Fibroblast of pulmonary artery (primary cell): ENCODE measurements at places on chromosomes 4 and X.

GRCh38 chr4:94409962-94410361 lies 41.8 kb upstream of the PDLIM5 start:
- no peak for DNase-seq

DNA sequence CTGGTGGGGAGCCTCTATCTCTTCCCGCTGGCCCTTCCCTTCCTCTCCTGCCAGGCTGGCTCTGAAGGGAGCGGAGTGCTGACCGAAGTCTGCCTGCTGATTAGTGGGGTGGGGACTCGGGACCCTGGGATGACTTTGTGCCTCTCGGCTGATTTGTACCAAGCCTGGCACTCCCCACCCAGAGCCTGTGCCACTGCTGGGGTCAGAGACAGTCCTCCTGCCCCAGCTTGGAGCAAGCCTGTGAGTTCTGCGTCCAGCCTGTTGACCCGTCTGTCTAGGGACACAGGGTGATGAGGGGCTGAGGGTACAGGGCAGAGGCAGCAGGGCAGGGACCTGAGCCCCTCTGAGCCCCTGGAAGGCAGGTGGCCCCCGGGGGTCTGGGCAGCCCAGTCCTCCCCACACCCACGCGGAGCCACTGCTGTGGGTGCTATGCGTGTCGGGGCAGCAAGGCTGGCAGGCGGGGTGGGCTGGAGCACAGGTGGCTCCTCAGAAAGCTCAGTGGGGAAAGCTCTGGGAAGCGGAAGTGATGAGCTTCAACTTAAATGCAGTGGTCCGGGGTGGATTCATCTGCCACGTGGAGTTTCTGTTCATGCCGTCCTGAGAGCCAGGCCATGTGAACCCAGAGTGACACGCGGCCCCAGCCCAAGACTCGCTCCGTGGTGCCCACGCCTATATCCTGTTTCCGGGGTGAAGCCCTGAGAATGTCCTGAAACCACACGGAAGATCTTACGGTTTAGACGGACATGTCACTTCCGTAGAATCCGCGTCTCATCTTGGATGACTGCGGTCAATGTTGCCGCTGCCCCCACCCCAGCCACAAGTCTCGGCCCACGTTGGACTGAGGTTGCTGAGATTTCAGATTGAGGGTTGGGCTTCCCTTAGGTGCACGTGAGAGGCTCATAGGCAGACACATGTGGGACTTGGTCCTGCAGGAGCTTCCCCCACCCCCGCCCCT lies 21.1 kb upstream of the UVSSA start:
- no peak for DNase-seq

DNA sequence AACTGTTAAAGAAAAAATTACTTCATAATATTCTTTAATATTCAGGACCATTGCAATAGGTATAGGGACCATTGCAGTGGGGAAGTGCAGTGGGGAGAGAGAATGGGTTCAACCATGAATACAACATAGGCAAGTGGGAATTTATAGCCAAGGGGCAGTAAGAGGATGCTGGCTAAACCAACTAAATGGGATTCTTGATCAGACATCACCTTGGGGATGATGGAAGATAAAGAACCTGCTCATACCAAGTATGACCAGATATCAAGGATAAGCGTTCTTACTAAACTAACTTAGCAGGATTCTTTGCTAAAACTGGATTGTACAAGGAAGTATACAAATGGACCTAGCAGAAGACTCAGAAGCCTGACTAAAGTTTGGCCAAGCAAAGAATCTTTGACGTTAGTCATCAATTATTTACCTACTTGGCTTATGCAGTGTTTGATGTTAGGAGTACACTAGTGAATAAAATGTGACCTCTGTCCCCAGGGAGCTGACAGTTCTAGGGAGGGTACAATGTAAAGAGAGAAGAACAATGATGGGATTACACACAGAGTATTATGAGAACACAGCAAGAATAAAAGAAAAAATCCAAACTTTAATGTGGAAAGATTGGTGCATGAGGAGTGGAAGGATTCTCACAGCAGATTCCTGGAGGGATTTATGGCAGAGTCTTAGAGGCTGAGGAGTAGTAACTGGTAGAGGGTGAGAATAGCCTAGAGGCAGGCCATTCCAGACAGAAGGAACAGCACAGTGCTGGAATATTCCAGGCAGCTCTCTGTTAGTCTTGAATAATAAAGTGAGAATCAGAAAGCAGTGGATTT lies 54.7 kb upstream of the MYOZ2 start:
- no peak for DNase-seq

GRCh38 chrX:50054147-50054546 lies 131.8 kb downstream of the CLCN5 start:
- DNase-seq = peak; percentile 8

DNA sequence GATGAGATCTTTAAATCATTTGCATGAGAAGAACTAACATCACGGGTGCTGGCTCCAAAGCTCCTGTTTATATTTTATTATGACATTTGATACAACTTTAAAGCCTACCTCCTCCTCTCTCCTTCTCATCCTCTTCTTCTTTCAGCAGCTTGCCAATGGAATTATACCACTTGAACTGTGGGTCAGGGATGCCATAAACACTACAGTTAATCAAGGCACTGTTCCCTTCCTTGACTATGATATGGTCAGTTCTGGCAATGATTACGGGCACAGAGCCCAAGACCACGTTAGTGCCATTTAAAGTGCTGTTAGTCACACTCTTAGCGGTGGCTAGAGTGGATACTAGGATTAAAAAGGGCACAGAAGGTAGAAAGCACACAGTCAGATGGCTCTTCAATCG lies 20.7 kb downstream of the MFAP3L start:
- DNase-seq = no peak

DNA sequence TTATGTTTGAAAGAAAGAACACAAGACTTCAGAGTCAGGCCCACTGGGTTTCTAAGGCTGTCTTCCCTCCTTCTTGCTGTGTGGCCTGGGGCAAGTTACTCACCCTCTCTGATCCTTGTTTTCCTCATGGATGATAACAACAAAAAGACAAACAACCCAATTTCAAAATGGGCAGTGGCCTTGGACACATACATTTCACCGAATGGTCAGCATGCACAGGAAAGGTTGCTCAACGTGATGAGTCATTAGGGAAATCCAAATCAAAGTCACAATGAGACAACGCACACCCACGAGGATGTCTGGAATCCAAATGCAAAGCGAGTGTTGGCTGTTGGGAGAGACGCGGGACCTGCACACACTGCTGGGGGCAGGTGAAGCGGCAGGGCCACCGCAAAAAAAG lies 50.8 kb upstream of the PPP2R2C start:
- DNase-seq = peak; percentile 10

GRCh38 chr4:44674471-44674870 lies 3.7 kb upstream of the GUF1 start:
- DNase-seq = peak; percentile 7

- DNase-seq = peak; percentile 72
Observed at GRCh38 chrX:97563531-97564133, 679.9 kb downstream of the RPA4 start.

GRCh38 chr4:182917182-182918043 lies at the start of gene DCTD:
Gene DCTD (minus strand): TSS chr4:182917386. CDS start chr4:182915568, 1,818 bp downstream.
- peak; percentile 67 for DNase-seq

GRCh38 chr4:182748949-182749348 lies 168.2 kb downstream of the DCTD start:
- no peak for DNase-seq

- DNase-seq = peak; percentile 93
Observed at GRCh38 chr4:143335979-143336780, 496 bp upstream of the GAB1 start.

GRCh38 chr4:145909281-145909715 lies 29.3 kb downstream of the ZNF827 start:
- DNase-seq = peak; percentile 66

DNA sequence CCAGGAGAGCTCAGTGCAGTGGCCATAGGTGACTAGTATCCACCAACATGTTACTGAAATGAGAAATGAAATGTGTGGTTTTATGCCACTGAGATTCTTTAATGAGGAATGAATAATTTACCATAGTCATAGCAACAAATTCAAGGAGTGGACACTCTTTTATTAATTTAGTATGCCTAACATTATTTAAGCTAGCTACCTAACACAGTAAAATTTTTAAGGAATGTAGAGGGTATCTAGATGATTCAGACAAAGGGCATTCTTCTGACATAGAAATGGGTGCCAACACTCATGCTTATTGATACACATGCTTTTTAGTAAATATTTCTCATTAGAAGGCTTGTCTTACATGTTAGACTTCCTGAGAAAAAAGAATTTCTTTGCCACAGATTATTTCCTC lies 33.3 kb upstream of the SULT1B1 start:
- DNase-seq = no peak

- DNase-seq = peak; percentile 46
Observed at GRCh38 chr4:47071901-47072341, 40.6 kb downstream of the GABRB1 start.

GRCh38 chr4:98682719-98683118 lies 24.3 kb upstream of the TSPAN5 start:
- DNase-seq = peak; percentile 50

DNA sequence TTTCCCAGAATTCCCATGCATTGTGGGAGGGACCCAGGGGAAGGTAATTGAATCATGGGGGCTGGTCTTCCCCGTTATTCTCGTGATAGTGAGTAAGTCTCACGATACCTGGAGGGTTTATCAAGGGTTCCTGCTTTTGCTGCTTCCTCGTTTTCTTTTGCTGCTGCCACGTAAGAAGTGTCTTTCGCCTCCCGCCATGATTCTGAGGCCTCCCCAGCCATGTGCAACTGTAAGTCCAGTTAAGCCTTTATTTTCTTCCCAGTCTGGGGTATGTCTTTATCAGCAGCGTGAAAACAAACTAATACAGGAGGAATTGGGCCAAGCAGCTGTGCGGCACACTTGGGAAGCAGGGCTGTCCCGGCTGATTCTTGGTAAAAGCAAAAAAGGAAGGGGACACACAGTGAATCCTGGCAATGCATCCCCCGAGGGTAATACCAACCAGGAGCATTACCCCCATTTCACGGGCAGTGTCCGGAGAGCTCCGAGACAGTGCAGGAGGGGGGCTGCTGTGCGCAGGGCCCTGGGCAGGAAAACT lies 185.7 kb downstream of the AFAP1 start:
- DNase-seq = no peak

DNA sequence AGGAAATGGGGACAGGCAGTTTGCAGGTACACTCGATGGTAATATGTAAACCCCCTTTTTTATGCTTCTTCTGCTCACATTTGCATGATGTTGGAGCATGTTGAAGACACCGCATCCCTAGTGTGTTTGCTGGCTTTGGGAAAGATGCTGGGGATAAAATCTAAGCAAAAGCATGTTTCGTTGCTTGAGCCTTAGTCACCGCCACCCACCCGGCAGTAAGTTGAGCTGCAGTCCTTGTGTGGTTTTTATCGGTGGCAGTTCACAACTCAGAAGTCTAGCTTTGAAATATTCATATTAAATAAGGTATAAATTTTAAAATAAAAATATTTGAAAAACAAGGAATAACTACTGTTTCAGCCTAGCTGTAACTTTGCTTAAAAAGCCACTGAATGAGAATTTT lies 21.7 kb upstream of the MND1 start:
- DNase-seq = no peak

DNA sequence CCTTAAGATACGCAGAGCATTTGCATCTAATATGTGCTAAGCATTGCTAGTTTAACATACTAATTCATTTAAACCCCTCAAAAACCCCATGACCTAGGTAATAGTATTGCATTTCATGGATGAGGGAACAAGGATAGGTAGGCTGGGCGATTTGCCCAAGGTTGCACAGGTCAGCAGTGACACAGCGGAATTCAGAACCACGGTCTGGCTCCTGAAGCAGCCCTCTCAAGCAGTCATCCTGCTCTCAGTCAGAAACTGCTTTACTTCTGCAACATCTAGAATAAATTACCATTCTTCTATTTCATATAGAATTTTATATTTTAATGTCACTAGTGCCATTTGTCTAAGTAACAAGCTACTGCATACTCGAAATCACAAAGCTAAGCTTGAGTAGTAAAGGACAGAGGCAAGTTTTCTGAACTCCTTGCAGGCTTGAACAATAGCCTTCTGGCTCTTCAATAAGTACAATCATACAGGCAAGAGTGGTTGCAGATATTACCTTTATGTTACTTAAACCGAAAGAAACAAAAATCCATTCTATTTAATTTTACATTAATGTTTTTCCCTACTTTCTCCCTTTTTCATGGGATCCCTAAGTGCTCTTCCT lies 555 bp upstream of the SPP1 start:
- DNase-seq = no peak

DNA sequence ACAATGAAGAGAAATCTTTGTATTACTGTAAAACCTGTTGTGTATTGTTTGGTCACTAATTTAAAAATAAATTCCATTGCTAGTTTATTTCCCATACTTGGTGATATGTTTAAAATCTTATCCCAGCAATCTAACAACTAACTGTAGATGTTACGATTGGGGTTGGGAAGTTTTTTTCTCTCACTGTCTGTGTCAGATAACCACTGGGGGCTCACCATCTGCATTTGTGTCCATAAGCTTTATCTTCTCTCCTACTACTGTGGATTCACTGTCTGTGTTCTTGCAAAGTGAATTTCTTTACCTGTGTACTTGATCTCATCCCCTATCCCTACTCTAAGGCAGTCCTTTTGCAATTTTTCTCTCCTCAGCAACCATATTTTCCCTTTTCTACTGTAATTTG lies 81.3 kb downstream of the STIM2 start:
- no peak for DNase-seq

GRCh38 chrX:114717921-114718320 lies 134.0 kb downstream of the HTR2C start:
- DNase-seq = no peak

GRCh38 chr4:97662133-97662532 lies 481.1 kb downstream of the STPG2 start:
- DNase-seq = no peak

DNA sequence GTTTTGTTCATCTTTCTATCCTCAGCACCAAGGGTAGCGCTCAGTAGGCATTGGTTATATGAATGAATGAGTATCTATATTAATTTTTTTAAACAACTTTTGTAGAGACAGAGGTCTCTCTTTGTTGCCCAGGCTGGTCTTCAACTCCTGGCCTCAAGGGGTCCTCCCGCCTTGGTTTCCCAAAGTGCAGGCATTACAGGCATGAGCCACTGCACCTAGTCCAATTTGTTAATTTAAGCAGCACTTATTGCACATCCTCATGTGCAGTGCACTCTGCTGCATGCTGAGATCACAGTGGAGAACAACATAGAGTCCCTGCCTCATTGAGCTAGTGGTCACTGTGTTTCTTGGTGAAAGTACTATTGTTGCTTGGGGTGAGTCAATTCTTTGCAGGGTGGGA lies 94.4 kb downstream of the NHSL2 start:
- DNase-seq = no peak

- DNase-seq = no peak
Observed at GRCh38 chrX:107600366-107600765, 27.9 kb upstream of the PRPS1 start.

DNA sequence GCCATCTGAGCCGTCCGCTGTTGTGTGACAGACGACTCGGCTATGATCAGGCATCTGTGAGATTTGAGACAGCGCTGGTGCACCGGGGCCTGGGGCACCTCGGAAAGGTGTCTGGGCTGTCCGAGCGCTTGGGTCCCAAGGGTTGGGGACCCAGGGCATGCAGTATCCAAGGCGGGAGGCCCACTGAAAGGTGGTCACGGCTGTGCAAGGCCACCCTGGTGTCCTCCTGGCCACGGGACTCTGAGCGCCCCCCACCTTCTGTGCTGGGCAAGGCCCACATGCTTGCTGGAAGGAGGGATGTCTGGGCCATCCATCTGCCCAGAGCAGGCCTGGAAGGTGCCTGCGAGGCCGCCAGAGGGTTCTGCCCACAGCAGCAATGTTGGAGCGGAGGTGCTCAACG lies 19.9 kb downstream of the TACC3 start:
- DNase-seq = no peak

GRCh38 chr4:107725281-107725859 lies 5.3 kb upstream of the PAPSS1 start:
- DNase-seq = no peak

GRCh38 chr4:98609934-98610333 lies 48.5 kb downstream of the TSPAN5 start:
- DNase-seq = no peak
